OCI-LY7 (cell line): ENCODE measurements at places on chromosomes 7 and 10. TPM values are rescaled to one million over a fixed set of nuclear protein-coding genes. Genes with fewer than 3 reads are reported as not detected.
A peak's percentile ranks its signal among the peaks of the same experiment; 100 is the strongest.

WNT8B gene
- total RNA-seq: not detected in 2 replicates

- no peak for DNase-seq
Measured at GRCh38 chr7:91005841-91006240, 258.4 kb upstream of the FZD1 start.

GRCh38 chr7:50149369-50149768 is 56.3 kb upstream of the ZPBP start:
- peak; percentile 54 for DNase-seq

- DNase-seq: no peak
Measured at GRCh38 chr10:91420868-91421267, 10.7 kb downstream of the HECTD2 start.

BEND7 gene
- total RNA-seq: not detected in 2 replicates

FFAR4 gene
- not detected in 2 replicates for total RNA-seq

SFTPD gene
- total RNA-seq: not detected in 2 replicates

- DNase-seq: peak; percentile 78
Measured at GRCh38 chr10:7512487-7512886, 101.7 kb upstream of the SFMBT2 start.

DNA sequence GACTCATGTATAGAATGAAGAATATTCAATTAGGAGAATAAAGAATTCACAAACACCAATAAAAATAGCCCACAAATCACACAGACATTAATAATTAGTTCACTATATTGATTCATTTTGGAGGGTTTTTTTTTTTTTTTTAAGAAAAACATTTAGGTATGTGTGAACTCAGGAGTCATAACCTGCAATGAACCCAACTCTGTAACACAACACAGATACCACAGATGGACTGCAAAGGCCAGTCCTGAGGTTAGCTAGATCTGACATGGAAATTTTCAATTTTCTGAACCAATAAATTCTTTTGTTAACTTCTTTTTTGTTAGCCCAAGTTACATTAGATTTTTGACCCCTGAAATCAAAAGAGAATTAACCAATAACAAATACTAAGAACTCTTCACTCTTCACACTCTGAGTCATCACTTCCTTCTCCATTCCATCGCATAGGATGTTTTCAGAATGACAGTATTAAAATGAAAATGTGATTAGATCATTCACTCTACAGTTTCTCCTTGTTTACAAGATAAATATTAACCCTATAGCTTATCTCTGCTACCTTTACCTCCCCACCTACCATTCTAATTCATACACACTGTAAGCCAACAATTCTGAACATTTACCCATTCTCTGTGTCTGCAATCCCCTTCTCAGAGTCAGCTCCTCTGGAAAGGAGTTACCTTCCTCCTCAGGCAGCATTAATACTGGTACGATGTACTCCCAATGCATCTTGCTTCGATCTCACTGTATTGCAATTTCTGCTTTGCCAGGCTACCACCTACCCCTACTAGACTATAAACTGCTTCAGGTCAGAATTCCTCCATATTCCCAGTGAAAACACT is 141.5 kb downstream of the LRRN3 start:
- no peak for DNase-seq

SFTPA1 gene
- total RNA-seq: not detected in 2 replicates

VIPR2 gene
- total RNA-seq: not detected in 2 replicates

- no peak for DNase-seq
Measured at GRCh38 chr7:158731761-158732160, 27.2 kb upstream of the NCAPG2 start.

DNA sequence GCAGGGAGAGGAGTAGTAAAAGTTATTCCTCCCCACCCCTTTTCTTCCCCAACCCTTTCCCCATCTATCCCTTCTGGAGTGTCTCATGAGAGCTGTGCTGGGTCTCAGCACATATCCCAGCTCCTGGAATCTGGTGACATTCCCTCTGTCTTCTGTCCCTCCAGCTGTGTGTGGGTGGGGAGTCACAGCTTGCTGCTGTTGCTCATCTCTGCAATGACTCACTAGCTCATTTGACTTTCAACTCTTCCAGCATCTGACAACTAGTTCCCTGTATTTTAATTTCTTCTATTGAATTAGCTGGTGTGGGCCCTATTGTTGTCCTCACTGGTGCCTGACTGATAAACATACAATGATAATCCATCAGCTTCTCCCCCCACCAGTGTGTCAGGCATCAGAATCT is 198.9 kb upstream of the AUTS2 start:
- DNase-seq: no peak

- DNase-seq: no peak
Measured at GRCh38 chr10:79298403-79299244, 48.6 kb upstream of the PPIF start.

GRCh38 chr7:151512353-151512752 is 7.3 kb downstream of the RHEB start:
- no peak for DNase-seq

MMP21 gene
- total RNA-seq: not detected in 2 replicates

GRCh38 chr10:62268399-62269114 is at the start of gene RTKN2:
Gene RTKN2 (minus strand): TSS chr10:62268844. CDS start chr10:62268610, 234 bp downstream.
- DNase-seq: peak; percentile 95

GRCh38 chr7:102236592-102237287 is 49.9 kb upstream of the SH2B2 start:
- DNase-seq: peak; percentile 57

CISD1 gene
- 44.5 and 45.2 TPM in 2 replicates for total RNA-seq

DNA sequence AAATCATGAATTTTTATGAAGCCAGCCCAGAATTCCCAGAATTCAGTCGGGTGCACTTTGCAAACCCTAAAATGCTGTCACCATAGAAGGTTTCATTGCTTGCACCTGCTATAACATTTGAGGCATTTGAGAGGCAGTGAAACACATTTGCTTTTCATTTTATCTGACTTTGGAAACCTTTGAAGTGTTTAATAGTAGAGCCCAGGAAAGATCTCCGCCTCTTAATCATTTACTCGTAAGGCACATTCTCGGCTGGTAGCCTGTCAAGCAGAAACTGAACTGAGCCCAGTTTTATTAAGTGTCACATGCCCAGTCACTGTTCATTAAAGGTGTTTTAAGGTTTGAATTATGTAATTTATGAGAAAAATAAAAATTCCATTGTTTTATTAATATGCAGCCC is 247.6 kb downstream of the EMX2 start:
- DNase-seq: no peak

DNA sequence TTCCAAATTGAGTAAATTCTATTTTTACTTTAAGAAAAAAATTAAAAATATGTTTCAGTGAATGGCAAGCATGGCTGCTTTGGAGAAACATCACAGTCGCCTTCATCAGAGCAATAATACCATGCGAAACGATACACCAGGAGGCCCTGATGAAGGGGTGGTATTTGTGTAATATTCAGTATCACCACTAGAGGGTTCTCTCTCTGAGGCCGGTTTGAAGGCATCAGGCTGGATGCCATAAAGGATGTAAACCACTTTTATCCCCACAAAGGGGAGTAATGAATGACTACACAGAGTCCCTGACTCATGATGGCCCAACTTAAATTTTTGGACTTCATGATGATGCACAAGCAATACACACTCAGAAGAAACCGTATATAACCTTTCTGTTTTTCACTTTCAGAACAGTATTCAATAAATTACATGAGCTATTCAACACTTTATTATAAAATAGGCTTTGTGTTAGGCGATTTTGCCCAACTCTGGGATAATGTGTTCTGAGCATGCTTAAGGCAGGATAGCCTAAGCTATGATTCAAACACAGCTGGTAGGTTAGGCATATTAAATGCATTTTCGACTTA is 95.5 kb downstream of the PPP1R17 start:
- peak; percentile 50 for DNase-seq

MMS19 gene
- 74.8 and 90.3 TPM in 2 replicates for total RNA-seq

DNA sequence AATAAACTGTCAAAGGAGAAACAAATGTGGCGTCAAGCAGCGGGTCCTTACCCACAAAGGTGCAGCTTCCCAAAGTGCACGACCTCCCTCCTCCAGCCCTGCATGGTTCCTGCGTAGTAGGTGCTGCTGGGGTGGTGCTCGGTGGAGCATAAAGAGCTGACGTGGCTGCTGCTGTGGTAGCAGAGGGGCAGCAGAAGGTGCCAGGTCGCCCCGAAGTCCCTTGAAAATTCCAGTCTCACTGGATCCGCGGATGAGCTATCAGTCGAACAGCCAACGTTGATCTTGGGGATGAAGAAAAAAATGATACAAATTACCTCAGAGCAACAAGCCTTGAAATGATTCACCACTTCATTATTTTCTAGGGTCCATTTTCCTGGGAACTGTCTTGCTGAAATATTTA is 105.0 kb upstream of the SLC26A5 start:
- DNase-seq: no peak

GRCh38 chr7:107917763-107918651 is 27.0 kb downstream of the DLD start:
- DNase-seq: no peak

COL1A2 gene
- not detected in 2 replicates for total RNA-seq

DNA sequence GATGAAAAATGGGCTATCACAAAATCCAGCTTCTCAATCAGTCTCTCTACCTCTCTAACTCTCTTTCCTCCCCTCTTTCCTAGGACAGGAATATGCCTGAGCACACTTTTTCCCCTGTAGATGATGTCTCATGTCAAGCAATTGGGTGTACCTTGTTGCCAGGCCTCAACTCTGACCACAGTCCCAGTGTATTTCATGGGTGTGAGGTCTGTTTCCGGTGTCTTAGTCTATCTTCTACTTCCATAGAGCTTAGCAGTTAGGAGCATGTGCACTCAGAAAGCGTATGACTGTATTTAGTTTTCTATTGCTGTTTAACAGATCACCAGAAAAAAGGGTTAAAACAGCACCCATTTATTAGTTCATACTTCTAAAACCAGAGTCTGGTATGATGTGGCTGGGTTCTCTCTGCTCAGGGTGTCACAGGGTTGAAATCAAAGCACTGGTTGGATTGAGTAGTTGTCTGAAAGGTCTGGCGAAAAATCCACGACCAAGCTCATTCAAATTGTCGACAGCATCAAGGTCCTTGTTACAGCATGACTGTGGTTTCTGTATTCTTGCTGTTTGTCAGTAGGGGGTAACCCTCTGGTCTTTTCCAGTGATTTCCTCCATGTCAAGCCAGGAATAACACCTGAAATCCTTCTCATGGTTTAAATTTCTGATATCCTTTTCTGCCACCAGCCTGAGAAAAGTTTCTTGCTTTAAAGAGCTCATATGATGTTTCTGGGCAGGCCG is 130.0 kb downstream of the THSD7A start:
- no peak for DNase-seq

- DNase-seq: no peak
Measured at GRCh38 chr10:46273506-46274477, 13.0 kb upstream of the ANTXRL start.

- DNase-seq: no peak
Measured at GRCh38 chr7:134826105-134826504, 46.7 kb downstream of the CALD1 start.

GRCh38 chr7:150448789-150449147 is 1.7 kb upstream of the GIMAP8 start:
- peak; percentile 65 for DNase-seq

LBX1 gene
- not detected in 2 replicates for total RNA-seq

GRCh38 chr7:39265641-39266591 is 288.2 kb downstream of the POU6F2 start:
- DNase-seq: no peak

FOXI2 gene
- total RNA-seq: not detected in 2 replicates

DNA sequence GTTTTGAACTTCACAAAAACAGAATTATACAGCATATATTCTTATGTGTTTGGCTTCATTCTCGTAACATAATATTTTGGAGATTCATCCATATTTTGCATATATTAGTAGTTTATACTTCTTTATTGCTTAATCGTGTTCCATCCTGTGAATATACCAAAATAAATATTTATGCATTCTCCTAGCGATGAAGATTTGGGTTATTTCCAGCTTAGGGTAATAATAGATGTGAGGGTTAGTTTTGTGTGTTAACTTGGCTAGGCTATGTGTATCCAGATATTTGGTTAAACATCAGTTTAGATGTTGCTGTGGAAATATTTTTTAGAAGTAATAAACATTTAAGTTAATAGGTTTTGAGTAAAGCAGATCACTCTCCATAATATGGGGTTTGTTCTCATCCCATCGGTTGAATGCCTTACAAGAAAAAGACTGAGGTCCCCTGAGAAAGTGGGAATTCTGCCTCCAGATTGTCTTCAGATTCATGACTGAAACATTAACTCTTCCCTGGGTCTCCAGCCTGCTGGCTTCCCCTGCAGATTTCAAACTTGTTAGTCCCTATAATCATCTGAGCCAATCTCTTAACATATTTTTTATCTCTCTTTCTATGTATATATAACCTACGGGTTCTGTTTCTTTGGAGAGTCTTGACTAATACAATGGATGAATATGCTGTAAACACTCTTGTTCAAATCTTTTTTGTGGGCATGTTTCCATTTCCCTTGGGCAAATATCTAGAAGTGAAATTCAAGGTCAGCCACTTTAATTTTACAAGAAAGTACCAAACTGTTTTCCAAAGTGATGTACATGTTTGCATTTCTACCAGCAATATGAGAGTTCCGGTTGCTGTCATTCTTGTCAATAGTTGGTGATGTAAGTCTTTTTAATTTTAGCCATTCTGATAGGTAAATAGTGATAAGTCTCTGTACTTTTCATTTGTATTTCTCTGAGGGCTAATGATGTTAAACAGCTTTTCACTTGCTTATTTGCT is 48.7 kb downstream of the PDK4 start:
- DNase-seq: no peak

ATOH7 gene
- total RNA-seq: 0.21 TPM in 1 of 2 replicates, not detected in the other

GRCh38 chr10:33139181-33139646 is 181.2 kb upstream of the ITGB1 start:
- DNase-seq: peak; percentile 67

OR6V1 gene
- total RNA-seq: not detected in 2 replicates

DNA sequence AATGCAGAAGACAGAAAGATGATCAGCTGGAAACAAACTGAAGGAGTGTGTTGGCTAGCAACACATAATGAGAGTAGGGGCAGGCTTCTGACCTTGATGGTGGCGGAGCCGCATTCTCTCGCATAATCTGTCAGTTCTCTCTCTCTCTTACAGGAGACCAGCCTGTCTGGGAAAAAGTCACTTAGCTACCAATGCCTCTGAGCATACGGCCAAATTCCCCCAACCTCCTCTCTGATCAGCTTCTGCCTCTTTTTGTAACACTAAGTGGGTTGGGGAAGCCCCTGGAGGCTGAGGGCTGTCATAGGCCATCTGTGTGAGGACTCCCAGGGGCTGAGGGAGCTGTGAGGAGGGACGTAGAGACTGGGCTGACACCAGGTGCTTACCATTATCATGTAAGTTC is 104.6 kb downstream of the HIPK2 start:
- no peak for DNase-seq

DNA sequence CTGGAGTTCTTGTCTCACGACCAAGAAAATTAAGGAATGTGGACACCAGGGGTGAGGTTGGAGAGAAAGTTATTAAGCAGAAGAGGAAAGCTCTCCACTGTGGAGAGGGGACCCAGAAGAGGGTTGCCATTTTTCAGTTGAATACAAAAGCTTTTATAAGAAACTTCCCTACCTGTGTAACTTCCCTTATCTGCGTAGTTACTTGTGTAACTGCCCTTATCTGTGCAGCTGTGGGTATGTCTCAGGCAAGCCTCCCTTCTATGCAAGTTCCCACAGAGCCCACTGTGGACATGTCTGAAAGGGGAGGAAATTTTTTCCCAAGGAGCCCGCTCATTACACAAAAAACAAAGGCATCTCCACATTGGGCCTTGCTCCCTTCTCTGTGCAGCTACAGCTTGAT is 94.9 kb downstream of the SVOPL start:
- no peak for DNase-seq

GRCh38 chr7:133339772-133340171 is 86.9 kb downstream of the EXOC4 start:
- DNase-seq: peak; percentile 5
